Activated naive CD4-positive, alpha-beta T cell treated with anti-CD3 and anti-CD28 coated beads, Interleukin-2, amount 50 U/mL, for 72 hours (primary cell): ENCODE measurements at places on chromosomes 7 and 10. TPM values are rescaled to one million over a fixed set of nuclear protein-coding genes. Genes with fewer than 3 reads are reported as not detected.

GRCh38 chr10:13842117-13842516 is 255.4 kb downstream of the PRPF18 start:
- no peak for DNase-seq

The SGCE gene
- 0.31 TPM for total RNA-seq

DNA sequence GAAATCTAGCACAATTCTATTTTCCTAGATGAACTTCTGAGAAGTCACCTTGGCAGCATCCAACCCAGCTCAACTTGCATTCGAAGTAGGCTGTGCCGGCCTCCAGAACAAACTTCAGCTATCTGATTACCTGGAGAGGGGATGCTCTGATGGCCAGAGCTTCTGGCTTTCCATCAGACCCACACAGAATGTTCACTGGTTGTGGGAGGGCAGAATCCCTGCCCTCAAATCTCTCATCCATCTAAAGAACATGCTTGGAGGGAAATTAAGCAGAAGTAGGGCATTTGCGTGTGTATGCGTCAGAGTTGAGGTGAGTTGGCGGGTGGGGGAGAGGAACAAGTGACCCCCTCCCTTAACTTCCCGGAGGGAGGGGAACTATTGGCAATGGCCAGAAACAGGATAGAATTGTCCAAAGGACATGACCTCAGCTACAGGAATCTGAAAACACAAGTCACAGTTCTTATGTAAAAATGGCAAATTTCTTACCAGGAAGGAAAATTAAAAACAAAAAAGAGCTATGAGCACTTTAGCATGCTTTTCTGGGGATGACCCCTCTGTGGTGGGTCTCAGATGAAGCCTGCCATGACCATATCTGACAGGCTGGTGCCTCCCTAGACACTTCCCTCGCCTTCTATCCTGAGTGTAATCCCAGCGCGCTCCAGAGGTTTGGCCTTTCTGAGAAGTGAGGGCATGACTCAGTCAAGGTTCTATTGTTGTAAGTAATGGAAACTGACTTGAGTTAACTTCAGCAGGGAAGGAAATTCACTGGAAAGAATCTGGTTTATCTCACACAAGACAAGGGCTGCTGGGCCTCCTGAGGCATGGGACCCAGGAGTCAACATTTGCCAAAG is 278.8 kb downstream of the RPS24 start:
- no peak for DNase-seq

GRCh38 chr10:98446661-98447221 is at the start of gene HPS1:
Gene HPS1, minus strand, starts transcription at chr10:98446935. Its CDS starts 3,695 bp downstream, at chr10:98443240.
- peak; percentile 87 for DNase-seq

- no peak for DNase-seq
Measured at GRCh38 chr7:90626013-90626412, 29.9 kb downstream of the CDK14 start.

GRCh38 chr10:119448628-119449584 is 93.6 kb downstream of the RGS10 start:
- no peak for DNase-seq

The HTR5A gene
- total RNA-seq, result not detected

The ZKSCAN1 gene
- 52.2 TPM for total RNA-seq

DNA sequence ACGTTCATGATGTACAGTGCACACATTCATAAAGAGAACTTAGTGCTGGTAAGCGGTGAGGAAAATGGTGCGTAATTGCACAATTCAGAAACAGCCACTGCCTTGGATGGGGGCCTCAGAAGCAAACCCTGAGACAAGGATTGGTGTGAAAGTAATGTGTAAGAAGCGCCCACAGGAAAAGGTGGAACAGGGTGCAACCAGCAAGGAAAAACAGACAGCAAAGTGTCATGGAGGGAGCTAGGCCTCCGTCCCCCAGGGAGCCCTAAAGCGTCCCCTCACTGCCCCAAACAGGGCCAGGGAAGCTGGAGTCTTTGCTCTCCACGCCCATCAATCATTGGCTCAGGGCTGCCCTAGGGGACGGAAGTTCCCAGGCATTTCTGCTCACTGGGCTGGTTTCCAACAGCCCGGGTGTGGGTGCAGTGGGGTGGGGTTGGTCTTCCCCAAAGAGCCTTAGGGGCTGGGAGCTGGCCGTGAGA is 9.6 kb upstream of the C10orf105 start:
- no peak for DNase-seq

GRCh38 chr7:112866424-112866823 is 76.2 kb upstream of the TMEM168 start:
- no peak for DNase-seq

- no peak for DNase-seq
Measured at GRCh38 chr7:67595431-67596180, 599.0 kb downstream of the TYW1 start.

DNA sequence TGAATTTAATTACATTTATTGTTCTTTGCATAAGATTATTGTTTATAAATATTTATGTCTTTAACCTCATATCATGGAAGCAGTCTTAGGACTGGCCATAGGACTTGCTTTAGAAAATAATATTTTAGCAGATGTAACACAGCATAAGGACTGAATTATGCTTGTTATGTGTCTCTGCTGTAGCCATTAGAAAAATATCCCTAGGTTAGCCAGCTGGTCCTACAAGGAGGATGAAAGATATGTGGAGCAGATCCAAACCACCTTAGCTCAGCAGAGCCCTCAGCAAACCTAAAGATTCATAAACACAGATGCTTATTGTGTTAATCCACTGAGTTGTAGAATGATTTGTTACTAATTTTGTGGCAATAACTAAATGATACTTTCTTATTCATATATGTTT is 166.0 kb upstream of the COL1A2 start:
- DNase-seq, result no peak

DNA sequence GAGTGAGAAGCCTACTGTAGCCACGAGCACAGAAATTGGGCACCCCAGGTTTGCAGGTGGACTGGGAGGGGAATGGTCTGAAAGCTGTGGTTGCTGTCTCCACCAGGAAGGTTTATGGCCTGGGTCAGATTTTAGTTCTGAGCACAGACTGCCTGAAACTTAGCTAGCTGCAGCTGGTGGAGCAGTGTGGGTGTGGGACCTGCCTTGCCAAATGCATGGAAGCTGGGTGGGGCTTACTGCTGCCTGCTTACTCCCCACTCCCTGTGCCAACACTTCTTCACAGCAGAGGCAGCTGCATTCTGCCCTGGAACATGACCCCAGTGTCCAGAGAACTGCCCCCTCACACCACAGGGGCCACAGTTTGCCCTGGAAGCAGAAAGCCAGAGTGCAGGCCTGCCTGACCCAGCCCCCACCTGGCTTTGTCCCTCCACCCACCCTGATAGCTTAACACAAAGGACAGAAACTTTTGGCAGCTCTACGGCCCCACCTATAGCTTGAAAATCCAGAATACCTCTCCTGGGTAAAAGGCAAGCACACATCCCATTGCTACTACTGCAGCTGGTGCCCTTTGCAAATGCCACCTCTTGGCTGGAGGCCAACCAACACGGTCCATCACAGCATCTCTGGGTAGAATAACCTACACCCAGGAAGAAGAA is 281.6 kb downstream of the AGMO start:
- no peak for DNase-seq

- DNase-seq, result no peak
Measured at GRCh38 chr10:105681051-105681450, 1040.0 kb downstream of the SORCS3 start.

DNA sequence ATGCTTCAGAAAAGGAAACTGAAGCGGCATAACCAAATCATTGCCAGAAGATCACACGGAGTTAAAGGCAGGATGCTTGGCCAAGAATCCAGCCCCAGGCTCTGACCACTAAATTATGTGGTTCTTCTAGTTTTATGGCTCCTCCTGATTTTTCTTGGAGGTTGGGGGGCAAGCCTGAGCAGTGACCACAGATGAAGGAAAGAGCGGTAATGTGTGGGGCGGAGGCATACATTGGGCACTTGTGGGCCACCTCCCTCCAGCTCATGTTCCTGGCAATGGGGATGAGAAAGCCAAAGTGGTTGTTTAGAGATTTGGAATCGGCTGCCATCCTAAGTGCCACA is 3.2 kb downstream of the TRPV6 start:
- DNase-seq, result no peak

The TRPV6 gene
- 0.09 TPM for total RNA-seq

DNA sequence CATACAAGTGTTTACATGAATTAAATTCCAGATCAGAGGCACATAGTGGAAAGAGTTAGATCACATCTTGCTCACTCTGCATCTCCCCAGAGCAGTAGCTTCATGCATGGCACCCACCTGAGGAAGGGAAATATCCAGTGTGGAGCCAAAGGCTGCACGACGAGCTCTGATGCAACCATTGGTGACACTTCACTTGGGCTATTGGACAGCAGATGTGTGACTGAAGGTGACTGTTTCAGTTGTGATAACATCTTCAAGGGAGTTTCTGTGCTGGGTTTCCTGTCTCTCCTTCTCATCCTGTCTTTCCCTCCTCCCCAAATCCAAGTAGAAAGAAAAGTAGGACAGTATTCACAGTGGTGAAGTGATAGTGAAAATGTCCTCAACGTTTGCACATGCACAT is 115.0 kb downstream of the TAF3 start:
- DNase-seq, result no peak

- no peak for DNase-seq
Measured at GRCh38 chr7:156897673-156898072, 4.7 kb upstream of the LMBR1 start.

DNA sequence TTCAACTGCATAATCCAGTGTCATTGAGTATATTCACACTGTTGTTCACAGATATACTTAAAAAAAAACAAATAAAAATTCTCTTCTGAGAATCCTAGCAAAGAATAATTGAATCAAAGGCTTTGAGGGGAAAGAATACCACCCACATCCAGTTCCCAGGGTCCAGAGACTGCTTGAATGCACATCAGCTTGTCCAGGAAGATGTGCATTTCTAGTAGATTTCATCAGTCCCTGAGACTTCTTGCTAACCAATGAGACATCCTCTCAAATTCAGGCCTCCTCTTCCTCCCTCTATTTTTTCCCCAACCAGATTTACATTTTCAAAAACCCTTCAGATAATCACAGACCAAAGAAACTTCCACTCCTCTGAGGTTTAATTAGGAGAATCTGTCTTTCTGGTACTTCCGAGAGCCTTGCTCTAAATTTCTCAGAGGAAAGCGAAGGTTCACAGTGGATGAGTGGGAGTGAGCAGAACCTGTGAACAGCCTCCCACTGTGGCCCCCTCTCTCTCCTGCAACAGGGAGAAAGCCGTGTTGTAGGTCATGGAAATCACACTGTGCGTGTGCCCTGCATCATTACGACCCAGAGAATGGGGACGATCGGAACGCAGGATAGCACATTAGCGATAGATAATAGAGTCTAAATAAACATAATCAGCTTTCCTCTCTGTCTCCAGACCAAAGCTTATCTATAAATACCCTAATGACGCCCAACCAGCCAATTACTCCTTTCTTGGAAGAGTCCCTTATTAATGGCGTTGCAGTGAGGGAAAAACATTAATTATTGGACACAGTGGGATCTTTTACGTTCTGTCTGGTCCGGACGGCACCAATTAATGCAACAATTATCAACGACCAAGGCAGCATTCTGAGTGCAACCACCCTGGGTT is 212.5 kb downstream of the EMX2 start:
- DNase-seq, result no peak

The GNAT3 gene
- not detected for total RNA-seq

GRCh38 chr10:100020142-100020885 is 10.6 kb upstream of the DNMBP start:
- no peak for DNase-seq

- peak; percentile 57 for DNase-seq
Measured at GRCh38 chr10:132836832-132837540, 51.0 kb upstream of the NKX6-2 start.

DNA sequence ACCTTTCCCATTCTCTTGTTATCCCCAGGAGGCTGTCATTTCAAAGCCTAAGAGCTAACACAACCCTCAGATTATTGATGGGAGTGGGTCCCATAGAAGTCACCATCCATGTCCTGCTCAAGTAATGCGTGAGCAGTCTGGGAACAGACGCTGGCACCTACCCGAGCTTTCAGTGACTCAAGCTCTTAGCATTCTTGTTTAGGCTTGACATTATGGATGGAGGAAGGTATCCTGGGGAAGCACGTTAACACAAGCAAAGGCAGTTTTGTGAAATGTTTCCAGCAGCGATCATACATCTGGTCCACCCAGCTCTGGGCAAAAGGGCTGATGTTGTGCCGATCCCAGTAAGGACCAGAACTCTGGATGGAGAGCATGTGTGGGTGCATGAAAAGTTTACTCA is 30.0 kb upstream of the AUTS2 start:
- DNase-seq, result no peak

DNA sequence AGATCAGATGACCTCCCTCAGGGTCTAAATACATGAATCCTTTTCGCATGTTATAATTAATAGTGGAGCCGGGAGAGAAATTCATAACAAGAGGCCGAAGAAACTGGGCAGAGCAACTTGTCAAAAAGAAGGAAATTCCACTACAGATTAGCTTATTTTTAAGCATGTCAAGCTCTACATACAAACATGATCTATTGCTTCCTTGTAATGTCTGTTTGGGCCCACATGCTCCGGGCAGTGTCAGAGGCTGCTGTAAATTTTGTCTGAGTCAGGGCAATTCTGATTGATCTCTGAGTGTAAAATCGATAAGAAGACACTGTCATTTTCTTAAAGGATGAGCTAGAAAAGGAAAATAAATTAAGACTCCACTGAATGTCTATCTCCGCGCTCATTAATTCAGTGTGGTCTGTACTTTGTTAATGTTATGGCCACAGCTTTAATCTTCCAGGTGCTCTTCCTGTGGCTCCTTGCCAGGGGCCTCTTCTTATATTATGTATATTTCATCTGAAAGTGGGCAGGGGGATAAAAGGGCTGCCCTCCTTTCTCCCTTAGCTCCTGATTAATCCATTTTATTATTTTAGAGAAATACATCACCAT is 194.1 kb upstream of the SP8 start:
- DNase-seq, result no peak

The SPDYE2B gene
- not detected for total RNA-seq

- no peak for DNase-seq
Measured at GRCh38 chr7:81594767-81595166, 175.1 kb downstream of the HGF start.

- DNase-seq, result no peak
Measured at GRCh38 chr7:154871928-154872750, 130.8 kb downstream of the PAXIP1 start.

DNA sequence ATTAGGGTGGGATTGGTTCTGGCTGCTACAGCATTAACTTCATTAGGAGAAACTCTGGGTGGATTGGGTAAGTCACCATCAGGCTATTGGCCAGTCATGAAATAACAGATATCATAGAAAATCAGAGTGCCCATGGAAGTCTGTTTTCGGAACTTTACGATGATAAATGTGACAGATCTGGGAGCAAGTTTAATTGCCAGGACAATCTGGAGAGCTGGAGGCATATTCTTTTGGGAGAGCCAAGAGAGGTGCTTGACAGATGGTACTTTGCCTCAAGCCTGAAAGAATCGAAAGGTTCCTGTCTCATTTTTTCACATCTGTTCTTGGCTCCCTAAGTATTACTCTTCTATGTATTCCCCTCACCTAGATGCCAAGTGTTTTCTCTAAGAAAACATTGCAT is 369.9 kb downstream of the CNTNAP2 start:
- DNase-seq, result no peak

DNA sequence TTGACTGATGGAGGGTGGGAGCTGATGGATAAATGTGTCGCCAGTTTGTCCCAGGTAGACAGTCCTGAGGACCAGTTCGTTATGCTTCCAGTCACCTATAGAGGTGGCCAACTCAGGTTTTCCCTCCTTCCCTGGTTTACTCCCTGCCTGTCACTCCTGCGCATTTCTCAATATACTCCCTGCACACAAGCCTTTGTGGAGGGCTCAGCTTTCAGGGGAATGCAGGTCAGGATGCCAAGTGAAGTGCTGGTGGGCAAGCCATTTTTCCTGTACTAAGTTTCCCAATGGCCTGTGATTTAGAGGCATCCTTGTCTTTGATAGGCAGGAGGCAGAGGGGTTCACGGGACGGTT is 473.5 kb upstream of the ZMIZ1 start:
- DNase-seq, result no peak

GRCh38 chr7:96238976-96239766 is 82.7 kb downstream of the SLC25A13 start:
- DNase-seq, result no peak
